Stimulated activated CD8-positive, alpha-beta memory T cell treated with anti-CD3 and anti-CD28 coated beads, Interleukin-4, amount 100 ng/mL, for 1 hour (primary cell): ENCODE measurements at places on chromosomes 16 and 17.

DNA sequence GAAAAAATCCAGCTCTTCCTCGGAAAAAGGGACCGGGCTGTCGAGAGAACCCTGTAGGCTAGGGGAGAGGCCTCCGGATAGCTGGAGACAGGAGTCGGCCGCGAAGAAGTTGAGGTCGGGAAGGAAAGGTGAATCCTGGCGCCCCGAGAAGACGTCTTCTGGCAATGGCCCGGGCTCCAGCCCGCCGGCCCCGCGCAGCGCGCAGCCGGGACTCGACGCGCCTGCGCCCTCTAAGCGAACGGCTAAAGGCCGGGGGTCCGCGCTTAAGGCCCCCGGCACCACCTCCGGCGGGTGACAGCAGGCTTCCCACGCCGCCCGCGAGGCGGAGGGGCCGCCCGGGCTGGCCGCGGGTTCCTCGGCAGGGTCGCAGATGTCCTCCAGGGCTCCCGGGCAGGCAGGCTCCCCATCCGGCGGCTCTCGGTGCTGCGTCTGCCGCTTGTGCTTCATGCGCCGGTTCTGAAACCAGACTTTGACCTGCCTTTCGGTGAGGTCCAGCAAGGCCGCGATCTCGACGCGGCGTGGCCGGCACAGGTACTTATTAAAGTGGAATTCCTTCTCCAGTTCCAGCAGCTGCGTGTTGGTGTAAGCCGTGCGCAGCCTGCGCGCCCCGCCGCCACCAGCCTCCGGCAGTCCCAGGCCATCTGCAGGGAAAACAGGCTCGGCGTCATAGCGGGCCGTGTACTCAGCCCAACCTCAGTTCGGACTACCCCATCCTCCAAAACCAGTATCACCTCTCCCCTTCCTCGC is 1.6 kb downstream of the HOXB2 start:
- DNase-seq = no peak

- no peak for DNase-seq
Measured at GRCh38 chr17:41575336-41575735, 3.5 kb upstream of the KRT9 start.

DNA sequence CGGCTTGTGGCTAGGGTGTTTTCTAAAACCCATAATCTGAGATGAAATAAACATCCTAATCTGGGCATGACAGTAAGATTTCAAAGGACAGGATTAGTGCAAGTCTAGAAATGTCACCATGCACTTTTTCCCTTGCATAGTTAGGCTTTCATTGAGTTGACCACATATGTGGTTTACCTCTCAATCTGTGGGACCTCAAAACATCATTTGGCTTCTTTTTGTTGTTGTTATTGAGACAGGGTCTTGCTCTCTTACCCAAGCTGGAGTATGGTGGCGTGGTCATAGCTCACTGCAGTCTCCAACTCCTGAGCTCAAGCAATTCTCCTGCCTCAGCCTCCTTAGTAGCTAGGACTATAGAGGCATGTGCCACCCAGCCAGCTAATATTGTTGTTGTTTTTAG is 197.8 kb downstream of the CEP112 start:
- DNase-seq = no peak

GRCh38 chr16:10992797-10993196 is 48.4 kb downstream of the CLEC16A start:
- DNase-seq = no peak

DNA sequence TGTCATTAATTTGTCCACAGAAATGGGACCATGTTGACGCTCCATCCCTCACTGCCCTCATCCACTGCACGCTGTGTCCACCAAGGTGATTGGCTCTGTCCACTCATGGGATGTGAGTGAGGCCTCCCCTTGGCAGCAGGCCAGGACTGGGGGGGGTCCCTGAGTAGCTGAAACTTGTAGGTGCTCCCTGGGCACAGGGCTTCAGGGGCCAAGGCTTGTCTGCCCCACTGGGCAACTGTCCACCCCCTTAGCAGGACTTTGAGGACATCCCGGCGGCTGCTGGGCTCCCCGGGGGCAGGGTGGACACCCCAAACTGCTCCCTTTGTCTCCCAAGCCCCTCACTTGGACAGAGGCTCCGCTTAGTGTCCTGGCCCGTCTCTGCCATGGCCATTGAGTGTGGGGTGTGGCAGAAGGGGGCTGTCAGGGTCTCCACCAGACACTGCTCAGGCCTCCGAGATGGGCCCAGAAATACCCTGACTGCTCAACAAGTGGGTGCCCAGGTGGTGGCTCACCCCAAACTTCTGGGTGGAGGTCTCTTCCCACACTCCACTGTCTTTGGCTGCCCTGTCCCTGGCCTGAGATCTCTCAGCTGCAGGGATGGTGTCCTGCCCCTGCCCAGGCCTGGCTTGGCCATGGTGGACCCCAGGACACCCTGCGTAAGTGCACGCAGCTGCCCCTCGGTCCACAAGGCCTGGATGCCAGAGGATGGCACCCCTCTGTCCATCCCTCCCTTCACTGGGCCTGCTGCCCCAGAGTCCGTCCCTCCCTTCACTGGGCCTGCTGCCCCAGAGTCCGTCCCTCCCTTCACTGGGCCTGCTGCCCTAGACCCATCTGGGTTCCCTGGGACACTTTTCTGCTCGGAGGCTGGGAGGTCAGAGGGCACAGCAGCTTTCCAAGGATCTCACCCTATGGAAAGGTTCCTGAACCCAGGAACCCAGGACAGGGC is 2.9 kb upstream of the RAB40C start:
- no peak for DNase-seq

DNA sequence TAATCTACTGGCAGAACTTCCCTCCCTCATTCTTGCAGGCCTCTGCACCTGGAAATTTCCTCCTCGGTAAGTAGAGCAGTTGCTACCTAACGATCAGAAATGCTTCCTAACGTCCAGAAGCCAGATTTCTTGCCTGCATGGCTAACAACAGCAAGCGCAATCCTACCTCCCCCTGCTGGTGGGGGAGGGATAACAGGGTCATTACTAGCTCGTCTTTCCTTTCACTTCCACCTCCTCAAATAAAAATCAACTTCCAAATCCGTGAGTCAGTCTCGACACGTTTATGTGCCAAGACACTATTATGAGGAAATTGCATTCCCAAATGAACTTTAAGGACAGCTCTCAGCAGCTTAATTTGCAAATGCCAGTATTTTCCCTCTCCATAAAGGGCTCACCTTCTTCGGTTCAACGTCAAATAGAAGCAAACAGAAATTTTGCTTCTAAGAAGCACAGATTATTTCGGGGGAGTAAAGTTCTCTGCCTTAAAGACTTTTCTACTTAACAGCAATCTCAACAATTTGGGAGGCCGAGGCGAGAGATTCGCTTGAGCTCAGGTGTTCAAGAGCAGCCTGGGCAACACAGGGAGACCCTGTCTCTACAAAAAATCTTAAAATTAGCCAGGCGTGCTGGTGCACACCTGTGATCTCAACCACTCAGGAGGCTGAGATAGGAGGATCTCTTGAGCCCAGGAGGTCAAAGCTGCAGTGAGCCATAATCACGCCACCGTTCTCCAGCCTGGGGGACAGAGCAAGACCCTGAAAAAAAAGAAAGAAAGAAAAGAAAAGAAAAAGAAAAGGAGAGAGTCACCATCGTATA is 188.6 kb upstream of the PSMD7 start:
- DNase-seq = no peak
